Activated CD4-positive, alpha-beta T cell treated with anti-CD3 and anti-CD28 coated beads for 4 hours (primary cell): ENCODE measurements at places on chromosomes 4 and X.

GRCh38 chr4:178037459-178038214 lies 595.4 kb upstream of the AGA start:
- DNase-seq: no peak

DNA sequence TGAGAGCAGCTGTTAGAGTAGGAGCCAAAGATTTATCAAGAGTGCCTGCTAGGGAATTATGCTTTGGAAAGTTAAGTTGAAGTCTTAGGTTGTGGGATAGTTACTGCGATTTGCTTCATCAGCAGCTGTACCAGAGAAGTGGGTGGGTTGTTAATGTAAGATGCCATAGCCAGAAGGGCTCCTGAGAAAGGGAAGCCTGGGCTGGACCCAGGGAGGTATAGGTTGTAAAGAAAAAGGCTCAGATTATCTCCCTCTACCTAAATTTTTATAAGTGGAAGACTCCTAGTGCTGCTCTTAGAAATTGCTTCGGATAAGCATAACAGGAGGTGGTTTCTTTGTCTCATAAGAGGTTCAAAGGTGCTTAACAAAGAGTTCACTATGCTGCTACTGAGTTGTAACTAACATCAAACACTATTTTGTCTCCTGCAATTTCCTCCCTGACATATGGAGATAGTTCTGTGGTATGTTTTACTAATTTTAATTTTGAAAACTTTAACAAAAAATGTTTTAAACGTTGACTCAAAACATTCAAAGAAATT lies 356.9 kb downstream of the DTHD1 start:
- DNase-seq: no peak

DNA sequence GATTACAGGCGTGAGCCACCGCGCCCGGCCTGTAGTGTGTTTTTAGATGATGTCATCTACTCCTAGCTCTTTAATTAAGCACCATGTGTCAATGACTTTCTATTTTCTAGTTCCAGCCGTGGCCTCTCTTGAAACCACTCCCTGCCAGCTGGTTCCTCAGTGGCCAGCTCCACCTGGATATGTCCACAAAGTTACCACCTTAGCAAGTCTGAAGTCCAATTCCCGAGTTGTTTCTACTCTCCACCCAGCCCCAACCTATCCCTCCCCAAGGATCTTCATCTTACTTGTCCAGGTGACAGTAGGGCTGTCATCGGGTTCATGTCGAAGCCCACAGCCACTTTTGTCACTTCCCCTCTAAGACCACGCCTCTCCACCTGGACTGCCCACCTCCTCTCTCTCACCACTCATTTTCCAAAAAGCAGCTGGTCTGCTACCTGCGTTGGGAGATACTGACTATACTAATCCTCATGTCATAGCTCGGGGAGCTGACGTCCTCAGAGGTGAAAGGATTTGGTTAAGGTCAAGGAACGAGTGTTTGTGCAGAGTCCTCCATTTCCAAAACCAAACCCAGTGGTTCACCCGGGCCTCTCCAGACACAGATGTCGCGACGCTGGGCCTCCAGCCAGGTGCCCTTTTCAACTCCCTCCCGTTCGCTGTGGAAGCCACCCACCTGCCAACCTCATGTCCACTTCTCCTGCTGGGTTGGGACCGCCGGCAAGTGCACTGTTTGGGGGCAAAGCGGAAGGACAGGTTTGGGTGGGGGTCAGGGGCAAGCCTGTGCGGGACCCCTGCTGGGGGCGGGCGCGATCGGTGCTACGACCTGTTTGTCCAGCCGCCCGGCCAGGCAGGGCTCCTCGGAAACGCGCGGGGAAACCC lies 704 bp downstream of the FAM3A start:
- DNase-seq: no peak

DNA sequence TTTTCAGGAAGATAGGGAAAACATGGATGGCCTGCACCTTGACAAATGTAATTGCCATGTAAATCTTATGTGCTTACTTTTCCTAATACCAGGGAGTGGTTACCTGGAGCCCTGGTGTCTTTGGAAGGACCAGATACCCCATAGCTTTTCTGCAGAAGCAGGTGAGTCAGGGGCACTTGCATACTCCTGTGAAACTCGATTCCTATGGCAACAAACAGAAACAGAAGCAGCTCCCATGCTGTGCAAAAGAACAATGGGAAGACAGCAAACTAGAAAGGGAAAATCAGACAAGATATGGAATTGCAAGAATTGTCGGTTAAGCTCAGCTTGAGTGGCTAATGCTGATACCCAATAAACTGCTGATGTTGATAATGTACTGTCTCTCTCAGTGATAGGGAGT lies 117.4 kb upstream of the AFF2 start:
- no peak for DNase-seq

DNA sequence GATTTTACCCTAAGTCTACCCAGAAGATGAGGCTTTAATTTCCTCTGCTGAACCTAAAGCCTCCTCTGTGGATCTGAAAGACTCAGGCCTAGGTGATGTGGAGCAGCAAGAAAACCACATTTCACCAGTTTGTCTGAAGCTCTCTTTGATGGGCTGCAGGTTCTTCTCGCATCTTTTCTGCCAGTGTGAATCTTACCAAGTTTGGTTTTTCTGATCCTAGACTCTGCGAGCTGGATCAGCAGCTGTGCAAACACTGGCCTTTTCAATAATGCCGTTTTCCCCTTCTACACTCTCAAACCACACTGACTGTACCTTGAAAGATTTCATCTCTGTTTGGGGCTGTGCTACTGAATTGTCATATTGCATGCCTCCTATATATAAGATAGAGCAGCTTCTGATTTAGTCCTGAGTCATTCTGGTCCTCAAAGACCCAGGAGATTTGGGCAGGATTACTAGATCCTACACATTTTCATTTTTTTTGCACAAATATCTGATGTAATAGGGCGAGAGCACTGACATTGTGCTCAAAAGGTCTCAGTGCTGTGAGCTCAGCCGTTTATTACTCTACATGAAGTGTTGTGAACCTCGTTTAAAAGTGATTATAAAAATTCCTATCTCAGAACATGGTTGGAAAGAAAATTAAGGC lies 133.6 kb upstream of the FAM9C start:
- no peak for DNase-seq

GRCh38 chrX:141341341-141341740 lies 99.0 kb upstream of the SPANXC start:
- DNase-seq: no peak

DNA sequence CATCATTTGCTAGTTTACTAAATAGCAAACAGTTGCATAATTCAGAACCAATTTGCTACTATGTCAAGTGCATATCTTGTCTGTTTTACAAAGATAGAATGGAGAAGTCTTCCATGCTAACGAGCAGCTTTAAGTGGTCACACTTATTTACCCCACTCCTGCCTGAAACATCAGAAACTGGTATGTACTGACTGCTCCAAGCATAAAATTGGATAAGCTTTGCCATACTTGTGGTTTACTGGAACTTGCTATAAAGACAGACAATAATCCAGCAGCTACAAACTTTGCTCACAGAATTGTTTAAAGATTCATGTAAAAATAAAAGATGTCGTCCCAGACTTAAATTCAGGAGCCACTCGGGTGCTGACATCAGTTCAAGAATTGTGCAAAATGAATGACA lies 13.3 kb upstream of the CDKL2 start:
- no peak for DNase-seq
